ENCODE measurements at places on chromosomes 3 and 15.

DNA sequence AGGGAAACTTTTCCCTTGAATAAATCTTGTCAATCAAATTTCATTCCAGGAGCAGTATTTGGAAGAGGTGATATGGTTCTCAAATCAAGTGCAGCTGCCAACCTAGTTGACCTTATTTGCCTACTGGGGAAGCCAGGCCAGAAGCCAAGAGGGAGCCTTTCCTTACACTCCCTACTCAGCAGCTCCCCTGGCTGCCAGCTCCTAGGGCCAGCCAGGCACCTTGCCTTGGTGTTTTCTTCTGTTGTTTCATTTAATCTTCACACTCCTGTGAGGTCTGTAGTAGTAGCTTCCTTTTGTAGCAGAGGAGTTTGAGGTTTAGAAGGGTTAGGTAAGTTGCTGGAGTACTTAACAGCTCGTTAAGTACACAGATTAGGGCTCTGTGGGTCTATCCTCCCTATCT is 22.6 kb downstream of the MKRN2OS start:
- no peak for DNase-seq

DNA sequence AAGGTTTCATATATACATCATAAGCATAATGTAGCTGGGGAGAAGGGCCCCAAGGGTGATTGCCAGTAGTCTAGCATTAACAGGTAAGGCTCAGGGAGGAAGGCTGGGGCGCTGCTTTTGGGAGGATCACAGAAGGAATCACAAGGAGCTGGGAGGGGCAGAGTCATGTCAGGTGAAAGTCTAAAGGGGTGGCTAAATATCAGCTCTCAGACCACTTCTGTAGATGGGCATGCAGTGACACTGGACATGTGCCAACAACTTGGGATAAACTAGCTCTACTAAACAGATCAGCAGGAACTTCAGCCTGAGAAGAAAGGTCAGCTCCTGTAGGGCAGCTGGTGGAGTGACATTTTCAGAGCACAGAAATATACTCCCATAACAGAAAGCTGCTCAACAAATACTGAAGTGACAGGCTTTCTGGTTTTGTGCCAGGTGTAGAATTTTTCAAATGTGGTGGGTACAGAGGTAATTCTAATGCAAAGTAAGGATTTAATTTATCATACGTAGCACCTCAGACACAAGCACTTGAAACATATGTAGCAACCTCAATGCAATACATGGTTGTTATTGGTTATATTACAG is 79.4 kb downstream of the PEX5L start:
- DNase-seq: no peak

GRCh38 chr15:92820236-92821021 is 79.7 kb upstream of the CHD2 start:
- peak; percentile 93 for DNase-seq

DNA sequence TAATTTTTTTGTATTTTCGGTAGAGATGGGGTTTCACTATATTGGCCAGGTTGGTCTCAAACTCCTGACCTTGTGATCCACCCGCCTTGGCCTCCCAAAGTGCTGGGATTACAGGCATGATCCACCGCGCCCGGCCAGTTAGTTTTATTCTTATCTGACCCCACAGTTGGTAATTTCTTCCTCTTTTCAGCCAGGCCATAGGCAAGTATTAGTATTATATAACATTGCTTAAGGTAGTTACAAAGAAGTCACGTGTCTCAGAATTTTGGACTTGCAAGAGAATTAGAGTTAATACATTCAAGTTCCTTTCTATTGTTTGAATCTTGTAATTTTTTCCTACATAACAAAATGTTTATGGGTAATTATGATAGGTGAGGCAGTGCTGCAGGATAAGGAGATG is 334.8 kb downstream of the LPP start:
- DNase-seq: no peak

DNA sequence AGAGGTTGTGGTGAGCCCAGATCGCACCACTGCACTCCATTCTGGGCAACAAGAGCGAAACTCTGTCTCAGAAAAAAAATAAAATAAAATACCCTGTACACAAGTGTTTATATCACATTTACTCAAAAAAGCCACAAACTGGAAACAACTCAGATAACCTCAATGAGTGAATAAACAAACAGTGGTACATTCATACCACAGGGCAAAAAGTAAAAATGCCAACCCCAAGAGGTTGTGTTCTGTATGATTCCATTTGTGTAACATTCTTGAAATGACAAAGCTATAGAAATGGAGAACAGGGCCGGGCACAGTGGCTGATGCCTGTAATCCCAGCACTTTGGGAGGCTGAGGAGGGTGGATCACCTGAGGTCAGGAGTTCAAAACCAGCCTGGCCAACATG is 12.9 kb downstream of the EDC3 start:
- DNase-seq: no peak

GRCh38 chr15:54998661-54999060 is 198.1 kb downstream of the RSL24D1 start:
- DNase-seq: no peak

DNA sequence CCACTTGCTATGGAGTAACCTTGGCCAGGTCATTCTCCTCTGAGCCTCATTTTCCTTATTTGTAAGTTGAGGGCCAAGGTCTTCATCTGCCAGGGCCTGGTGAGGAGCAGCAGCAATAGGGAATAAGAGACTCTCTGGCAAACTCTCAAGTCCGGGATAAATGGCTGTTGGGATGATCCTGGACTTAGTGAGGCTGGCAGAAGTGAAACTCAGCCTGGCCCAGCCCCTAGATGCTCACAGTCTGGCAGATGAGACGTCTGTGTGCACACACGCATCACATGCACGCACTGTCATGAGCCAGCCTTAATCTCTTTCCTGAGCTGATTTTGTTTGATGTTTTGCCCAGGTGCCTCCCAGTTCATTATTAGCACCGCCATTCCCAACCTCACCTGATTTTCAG is 26.8 kb downstream of the SLC6A6 start:
- no peak for DNase-seq

DNA sequence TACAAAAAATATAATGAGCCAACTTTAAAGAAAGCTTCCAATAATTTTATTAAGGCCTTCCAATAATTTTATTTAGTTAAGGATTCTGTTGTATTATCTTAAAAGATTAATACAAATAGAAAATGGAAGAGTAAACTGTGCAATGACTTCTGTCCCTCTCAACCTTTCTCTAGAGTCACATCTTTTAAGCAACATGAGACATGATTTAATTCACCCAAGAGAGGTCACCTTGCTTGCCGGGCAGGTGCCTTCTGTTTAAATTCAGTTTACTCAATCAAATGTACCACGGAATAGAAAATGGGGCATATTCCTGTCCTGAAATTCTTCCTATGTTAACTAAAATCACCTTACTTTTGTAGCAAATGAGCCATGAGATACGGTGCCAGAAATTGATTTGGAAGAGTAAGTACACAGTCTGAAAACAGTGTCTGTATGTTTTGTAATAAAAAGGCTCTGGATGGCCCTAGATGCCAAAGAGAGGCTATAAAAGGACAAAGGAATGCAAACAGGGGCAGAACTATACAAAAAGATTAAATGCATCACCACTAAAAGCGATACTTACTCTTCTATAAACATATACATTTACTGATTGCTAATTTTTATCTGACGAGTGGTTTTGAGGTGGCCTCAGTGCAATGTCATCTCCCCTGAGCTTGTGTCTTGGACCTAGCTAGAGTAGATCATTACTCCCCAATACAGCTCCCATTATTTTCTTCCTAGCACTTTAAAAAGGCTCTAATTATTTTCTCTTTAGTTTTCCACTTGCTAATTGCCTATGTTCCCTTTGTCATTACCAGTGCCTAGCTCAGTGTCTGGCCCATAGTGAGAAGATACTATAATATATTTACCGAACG is 134.0 kb downstream of the FHIT start:
- no peak for DNase-seq

- peak; percentile 70 for DNase-seq
Observed at GRCh38 chr15:40102897-40103858, 5.5 kb downstream of the BMF start.

DNA sequence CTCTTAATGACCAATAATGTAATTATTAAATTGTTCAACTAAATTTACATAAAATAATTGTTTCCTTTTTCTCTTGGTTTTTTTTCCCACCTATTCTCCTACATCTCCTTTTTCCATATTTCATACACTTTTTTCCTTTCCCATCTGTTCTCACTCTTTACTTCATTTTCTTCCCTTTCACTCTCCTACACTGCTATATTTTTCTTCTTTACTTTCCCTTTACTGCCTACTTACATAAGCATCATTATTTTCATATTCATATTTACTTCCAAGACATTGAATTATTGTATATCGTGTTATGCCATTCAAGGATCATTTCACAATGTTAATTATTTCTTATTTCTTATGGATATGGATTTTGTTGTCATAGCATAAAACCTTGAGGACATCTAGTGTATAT is 1275.6 kb downstream of the NSUN3 start:
- no peak for DNase-seq

DNA sequence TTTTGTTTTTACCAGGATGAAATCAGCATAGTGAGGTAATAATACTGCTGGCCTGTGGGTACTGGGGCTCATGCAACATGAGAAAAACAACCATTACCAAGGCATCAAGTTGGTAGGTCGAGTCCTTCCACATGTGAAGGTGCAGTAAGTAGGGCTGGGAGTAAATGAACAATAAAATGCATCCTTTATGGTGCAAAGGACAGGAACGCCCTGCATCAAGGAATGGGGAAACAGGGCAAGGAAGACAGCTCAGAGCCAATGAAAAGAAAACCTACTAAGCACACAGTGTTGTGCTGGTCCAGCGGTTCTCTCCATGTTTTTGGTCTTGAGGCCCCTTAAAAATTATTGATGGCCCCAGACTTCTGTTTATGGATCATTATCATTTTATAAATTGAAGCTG is 168.5 kb upstream of the TPM1 start:
- no peak for DNase-seq

DNA sequence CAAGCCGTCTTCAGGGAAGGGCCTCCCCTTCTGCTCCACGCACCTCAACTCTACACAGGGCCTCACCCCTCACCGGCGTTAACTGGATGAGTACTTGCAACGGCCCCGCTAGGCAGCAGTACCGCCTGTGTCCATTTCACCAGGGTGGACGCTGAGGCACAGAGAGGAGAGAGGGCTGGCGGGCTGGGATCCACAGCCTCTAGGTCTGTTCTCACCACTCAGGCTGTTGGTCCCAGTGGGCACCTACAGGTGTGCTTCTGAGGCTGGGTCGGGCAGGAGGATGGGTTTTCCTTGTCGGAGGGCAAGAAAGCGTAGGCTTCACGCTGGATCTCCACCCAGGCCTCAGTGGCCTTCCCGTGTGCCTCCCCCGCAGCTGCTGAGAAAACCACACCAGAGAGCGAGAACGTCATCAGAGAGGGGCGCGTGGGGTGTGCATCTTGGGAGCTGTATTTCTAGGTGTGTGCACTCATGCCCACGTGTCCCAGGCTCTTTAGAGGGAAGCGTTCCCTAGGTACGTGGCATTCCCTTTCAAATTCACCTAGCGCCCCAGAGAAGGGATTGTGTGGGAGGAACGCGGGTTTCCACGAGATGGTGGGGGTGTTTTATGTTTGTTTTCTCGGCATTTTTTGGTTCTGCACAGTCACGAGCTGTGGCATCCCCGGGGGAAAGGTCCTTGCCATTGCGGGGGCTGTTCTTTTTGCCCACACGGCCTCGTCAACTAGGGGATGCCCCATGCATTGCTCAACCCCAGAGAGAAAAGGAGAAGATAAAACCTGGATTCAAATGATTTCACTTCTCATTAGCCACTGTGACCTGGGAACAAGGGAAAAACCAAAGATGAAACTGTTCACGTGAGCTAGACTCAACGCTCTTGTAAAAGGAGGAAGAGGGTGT is 67.7 kb downstream of the MGLL start:
- no peak for DNase-seq

Measured in fibroblast of skin of right biceps (primary cell).